ENCODE measurements at places on chromosomes 12 and 14.

DNA sequence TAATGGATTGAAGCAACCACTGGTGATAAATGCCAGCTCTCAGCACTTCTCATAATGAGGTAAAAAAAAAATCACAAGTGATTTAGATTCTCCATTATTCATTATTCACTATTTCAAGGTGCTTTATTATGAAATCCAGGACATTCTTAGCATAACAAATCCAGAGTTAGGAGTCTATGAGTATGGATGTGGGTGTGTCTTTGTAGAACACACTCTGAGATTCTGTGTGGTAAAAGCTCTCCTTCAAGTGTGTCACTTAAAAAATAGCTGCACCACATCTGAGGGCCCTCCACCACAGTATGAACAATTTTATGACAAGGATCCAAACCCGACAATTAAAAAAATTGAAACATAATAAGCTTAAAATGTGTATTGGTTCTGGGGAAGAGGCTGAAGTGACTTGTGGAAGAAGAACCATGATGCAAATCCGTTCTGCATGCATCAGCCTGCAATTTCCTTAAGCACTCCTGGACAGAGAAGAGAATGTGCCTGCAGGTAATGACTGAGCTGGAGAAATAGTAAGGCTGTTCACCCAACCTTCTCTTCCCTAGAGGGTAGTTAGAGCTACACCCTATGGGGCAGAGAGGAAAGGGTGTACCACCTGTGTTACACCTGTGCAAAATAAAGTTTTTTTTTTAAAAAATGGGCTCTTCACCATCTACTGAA lies 488.5 kb upstream of the MGAT4C start:
- DNase-seq = no peak

- peak; percentile 68 for DNase-seq
These were observed 53.5 kb downstream of the NOC4L start for GRCh38 chr12:132197581-132198354.

- no peak for DNase-seq
These were observed 47.7 kb downstream of the SERPINA3 start for GRCh38 chr14:94659901-94660300.

DNA sequence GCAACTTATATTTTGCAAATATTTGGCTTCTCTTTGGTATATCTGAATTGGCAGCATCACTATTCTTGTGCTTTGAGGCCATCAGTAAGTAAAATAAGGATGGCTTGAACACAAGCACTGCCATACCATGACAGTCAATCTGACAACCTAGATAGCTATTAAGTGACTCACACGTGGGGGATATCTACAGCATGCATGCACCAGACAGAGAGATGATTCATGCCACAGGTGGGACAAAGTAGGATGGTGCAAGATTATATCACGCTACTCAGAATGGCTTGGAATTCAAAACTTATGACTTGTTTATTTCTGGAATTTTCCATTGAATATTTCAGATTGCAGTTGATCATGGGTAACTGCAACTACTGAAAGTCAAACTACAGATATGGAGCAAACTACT lies 675.6 kb upstream of the MDGA2 start:
- DNase-seq = no peak

DNA sequence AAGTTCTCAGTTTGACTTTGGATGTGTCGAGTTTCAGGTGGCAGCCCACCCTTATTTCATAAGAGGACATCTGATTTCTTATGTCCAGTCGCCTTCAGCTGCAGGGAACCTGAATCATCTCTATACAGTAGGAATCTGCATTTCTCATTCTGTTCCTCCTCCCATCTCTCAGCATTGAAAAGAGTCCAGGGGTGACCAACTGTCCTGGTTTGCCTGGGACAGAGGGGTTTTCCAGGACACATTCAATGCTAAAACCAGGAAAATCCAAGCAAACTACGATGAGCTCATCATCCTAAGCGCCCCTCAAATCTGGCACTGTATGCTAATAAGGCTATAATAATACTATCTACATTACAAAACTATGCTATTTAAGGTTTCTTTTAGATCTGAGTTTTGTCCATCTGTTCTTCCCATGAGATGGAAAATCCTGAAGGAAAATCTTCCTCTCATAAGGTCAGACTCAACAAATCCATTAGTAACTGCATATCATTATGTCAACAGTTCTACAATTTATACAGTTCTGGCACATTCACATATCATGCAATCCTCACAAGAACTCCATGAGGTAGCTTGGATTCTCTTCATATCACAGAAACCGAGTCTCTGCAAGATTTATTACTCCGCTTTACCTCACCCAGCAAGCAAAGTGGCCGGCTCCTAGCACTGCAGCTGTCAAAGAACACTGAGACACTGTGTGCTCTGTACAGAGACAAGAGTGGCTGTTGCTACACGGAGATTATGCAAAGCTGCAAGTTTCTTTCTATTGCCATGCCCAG lies 15.6 kb upstream of the CALM1 start:
- peak; percentile 91 for DNase-seq

DNA sequence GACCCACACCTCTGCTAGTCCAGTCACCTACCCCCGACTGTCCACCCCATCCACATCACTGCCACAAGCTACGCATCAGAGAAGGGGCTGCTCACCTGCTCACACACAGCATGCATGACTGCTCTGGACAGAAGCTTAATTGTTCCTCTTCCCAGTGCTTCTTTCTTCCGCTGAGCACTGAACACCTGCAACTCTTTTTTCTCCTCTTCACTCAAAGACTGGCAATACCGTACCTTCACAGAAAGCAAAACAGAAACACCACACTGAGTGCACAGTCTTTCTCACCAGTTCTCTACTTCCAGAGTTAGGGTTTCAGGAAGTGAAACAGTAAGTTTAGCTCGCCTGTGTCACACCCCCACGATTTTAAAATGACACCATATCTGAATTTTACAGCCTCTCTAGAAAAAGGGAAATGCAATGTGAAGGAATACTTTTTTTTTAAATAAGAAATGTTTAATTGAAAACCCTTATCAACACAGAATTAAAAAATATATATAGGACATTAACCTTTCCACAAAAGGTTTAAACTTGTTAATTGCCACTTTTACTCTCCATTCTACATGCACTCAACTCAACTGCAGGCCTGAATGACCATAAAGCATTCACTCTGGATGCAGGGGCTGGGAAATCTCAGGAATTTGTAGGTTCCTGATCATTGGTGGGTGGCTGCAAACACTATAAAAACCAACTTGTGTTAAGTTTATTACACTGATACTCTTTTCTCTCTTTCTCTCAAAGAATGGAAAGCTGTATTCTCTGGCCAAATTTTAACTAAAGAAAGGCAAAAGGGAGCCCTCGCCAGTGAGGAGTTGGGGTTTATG lies 120.0 kb downstream of the PRICKLE1 start:
- no peak for DNase-seq

DNA sequence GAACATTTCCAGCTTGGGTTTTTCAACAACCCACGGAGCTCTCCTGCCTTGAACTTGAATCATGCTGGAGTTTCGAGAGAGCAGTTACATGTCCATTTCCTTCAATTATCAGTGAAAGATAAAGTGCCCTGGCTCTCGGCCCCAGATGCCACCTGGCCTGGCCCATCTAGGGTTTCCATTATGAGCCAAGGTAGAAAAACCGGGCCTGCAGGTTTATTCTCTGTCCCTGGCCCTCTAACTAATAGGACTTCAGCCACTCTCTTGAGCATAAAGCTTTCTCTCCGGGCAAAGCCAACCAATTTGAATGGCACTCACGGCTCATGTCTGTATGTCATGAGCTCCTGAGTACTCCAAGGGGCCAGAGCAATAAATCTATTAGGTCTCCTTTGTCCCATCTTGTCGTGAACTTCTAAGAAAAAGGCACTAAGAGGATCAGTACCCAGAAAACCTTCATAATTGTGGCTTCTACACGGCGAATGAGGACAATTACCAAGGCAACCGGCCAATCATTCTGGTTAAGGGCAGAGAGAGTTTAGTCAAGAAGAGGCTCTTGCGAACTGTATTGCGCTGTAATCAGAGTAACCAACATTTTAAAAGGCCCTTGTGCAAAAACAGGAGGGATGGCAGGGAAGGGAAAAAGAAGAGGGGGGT lies 392.3 kb downstream of the MED13L start:
- no peak for DNase-seq

DNA sequence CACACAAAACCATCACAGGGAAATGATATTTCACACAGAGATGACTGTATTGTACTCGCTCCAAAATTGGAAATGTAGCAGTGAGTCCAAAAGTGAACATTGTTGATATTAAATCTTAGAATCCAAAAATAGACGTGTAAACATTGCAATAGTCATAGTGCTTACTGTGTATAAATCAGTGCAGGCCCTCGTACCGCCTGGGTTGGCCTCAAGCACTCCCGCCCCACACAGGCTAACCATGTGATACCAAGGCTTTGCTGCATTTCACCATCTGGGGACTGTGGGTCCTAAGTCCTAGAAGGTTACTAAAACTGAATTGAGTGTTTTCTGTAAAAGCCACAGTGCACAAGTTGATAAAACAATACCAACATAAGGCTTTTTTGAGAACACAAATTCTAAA lies 107.3 kb downstream of the PPP2R5E start:
- DNase-seq = peak; percentile 75

DNA sequence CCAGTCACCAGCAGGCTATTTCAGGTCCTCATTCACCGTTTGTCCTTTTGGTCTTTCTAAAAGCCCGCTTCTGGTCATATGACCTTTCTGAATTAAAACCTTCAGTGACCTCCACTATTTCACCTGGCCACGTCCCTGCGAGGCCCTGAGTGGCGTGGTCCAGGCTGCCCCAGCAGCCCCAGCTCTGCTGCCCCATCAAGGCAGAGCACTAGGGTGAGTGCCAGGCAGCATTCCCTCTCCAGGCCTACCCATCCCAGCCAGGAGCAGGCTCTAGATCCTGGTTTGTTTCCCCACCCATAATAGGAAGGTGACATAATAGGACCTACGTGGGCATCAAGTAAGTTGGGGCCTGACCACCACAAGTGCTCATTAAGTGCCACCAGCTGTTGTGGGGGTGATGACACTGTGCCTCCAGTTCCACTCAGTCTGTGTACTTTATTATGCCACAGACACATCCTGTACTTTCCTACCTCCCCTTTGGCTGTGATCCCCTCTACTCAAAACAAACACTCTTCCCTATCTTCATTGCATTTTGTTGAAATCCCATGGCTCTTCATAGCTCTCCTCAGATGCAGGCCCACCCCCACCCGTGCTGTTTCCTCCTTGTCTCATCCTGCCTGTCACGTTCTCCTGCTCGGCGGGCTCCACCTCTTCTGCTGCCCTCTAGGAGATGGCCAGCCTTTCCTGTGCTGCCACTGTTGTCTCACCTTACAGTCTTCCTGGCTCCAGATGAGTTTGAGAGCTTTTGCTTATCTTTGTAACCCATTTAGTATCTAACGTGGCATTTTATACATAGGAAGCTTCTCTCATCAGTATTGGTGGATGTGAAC lies 21.4 kb downstream of the CKB start:
- DNase-seq = no peak

- no peak for DNase-seq
These were observed 82.3 kb downstream of the PUS7L start for GRCh38 chr12:43676183-43676813.

- no peak for DNase-seq
These were observed 25.8 kb downstream of the TMEM120B start for GRCh38 chr12:121738340-121738858.

- no peak for DNase-seq
These were observed 139.9 kb downstream of the DUSP6 start for GRCh38 chr12:89212339-89212771.

DNA sequence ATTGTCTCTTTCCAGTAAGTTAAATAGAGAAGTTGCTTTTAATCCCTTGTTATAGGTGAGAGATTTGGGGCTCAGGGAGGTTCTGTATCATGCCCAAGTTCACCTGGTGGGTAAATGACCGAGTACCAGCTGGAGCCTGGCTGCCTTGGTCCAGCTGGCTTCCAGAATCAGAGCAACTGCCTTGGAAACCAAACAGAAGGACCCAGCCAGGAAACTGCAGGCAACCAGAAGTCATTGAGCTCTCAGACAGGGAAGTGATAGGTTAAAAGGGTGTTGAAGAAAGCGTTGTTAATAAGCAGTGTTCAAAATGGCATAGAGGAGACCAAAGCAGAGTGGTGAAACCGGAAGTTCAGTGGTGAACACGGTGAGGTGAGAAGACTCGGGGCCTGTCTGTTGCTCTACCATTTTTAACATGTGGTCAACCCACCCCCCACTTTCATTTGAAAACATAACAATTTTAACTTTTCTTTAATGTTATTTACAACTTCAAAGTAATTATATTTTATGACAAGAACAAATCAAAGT lies 54.9 kb downstream of the PLEKHG7 start:
- no peak for DNase-seq

- no peak for DNase-seq
These were observed 213.4 kb downstream of the AKAP6 start for GRCh38 chr14:32542507-32542906.

- no peak for DNase-seq
These were observed 10.6 kb downstream of the SDS start for GRCh38 chr12:113392988-113393579.

GRCh38 chr12:53755451-53755891 lies 3.7 kb upstream of the CISTR start:
- no peak for DNase-seq

DNA sequence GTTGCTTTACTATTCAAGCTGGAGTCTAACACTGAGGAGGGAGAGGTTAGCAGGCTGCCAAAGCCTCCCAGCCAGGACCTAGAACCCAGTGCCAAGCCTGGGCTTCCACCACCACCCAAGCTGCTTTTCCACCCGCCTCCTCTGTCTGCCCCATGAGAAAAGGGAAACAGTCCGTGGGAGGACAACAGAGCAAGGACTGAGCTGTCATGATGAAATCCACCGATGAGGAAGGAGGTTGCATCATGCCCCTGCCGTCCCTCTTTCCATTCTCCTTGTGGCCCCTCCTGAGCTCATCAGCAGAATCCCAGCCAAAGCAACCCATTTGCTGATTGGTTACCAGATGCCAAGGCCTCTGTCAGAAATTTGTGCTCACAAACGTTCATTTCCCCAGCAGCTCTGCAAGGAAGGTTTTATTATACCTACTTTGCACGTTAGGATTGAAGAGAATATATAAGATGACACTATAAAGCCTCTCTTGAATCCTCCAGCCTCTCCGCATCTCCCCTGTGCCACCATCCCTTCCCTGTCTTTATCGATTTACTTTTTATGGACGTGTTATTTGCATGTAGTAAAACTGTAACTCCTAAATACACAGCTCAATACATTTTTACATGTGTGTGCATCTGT lies 6.3 kb upstream of the SERPINA1 start:
- peak; percentile 53 for DNase-seq
